ENCODE measurements at places on chromosomes 3 and 15.

DNA sequence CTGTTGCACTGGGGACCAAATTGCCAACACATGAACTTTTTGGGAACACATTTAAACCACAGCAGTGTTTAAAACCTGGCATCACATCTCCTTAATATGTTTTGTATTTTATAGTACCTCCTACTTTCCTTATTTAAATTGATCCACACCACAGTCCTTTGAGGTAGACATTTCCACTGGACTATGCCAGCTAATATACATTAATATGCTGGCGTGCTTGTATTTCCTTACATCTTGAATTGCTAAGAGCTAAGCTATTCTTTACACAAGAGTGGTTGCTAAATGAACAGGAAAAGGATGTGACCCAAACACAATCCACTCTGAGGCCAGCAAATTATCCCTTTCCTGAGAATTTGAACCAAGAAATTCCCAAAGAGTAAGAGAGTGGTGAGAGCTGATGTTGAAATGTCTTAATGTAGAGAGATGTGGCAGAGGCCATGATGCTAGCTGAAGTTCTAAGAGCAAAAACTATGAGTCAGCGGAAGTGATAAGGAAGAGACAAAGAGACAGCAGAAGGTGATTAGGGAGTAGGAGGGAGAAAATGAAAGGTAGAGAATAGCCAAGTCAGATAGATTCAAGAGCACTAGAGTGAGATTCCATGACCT lies 131.2 kb downstream of the CD47 start:
- DNase-seq = no peak

GRCh38 chr3:54366839-54367238 lies 244.5 kb downstream of the CACNA2D3 start:
- DNase-seq = no peak

DNA sequence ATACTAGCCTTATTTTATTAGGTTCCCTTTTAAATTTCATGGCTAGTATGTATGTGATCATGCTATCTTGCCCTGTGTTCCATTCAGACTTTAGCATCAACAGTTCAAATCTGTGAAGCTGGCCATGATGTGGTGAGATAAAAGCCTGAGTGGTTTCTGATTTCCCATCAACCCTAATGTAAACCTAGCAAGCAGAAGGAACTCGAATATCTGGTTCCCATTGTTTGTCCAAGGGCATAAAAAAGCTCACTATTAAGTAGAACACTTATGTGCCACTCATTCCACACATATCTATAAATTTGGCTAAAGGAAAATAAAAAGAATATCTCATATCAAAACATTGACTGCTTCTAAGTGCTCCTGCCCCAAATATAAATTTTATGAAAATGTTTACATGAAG lies 311.7 kb downstream of the CADM2 start:
- no peak for DNase-seq

GRCh38 chr15:100934166-100934565 lies 15.0 kb downstream of the LRRK1 start:
- no peak for DNase-seq

DNA sequence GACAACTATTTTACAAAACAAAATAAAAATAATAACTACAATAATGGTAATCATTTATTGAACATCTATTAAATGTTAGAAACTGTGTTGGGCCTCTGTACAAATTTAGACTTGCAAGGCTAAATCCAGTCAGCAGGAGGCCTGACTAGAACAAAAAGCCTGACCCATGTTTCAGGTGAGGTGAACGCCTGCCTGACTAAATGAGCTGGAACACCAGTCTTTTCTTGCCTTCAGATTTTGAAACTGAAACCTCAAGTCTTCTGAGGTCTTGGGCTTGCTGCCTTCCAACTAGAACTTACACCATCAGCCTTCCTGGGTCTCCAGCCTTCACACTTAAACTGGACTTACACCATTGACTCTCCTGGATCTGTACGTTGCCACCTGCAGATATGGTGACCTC lies 706.9 kb downstream of the TBL1XR1 start:
- no peak for DNase-seq

DNA sequence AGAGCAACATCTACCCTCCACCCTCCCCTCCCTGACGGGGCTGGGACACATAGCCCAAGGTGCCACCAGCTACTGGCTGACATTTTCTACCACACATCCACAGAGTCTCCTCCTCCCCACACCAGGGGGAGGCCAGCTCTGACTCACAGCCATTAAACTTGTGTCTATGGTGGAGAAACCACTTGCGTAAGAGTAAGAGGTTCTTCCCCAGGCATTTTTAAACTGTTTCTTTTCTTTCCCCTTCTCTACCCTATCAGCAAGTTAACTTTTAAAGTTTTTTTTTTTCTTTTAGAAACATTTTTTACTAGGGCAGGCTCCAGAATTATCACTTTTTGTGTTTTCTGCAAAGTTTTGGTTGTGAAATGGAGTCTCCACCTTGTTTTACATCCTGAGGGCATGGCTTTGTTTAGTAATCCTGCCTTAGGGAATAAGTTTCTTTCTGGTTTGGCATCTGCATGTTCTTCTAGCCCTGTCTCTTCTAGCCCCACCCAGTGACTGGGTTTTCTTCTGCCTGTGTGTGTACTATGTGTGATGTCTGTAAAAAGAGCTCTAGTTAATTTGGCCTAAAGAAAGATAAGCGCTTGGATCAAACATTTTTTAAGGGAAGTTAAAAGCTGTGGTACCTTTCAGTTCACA lies 148.8 kb upstream of the GADL1 start:
- DNase-seq = no peak

GRCh38 chr3:112405845-112406244 lies 72.9 kb downstream of the CD200 start:
- no peak for DNase-seq

- DNase-seq = no peak
Observed at GRCh38 chr15:41648770-41649169, 11.4 kb upstream of the MGA start.

GRCh38 chr3:12679468-12679867 lies 15.6 kb upstream of the RAF1 start:
- no peak for DNase-seq

DNA sequence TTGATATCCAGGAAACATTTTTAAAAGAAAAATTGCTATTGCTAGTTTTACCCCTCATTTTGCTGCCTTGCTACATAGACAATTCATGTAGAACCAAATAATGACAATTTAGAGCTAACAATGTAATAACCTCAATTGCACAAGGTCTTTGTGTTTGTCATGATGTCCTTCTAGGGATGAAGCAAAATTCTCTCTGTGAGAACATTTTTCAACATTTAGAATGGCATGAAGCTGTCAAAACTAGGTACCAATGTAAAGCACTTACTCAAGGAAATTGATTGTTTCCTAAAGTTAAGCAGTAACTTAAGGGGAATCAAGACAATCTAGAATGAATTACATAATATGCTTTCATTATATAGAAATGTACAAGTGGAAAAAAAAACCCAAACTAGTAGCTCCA lies 7.9 kb upstream of the FGF7 start:
- DNase-seq = no peak

GRCh38 chr3:183050706-183051105 lies 48.6 kb downstream of the MCCC1 start:
- DNase-seq = no peak

GRCh38 chr15:47872869-47873432 lies 155.6 kb downstream of the SEMA6D start:
- DNase-seq = no peak

DNA sequence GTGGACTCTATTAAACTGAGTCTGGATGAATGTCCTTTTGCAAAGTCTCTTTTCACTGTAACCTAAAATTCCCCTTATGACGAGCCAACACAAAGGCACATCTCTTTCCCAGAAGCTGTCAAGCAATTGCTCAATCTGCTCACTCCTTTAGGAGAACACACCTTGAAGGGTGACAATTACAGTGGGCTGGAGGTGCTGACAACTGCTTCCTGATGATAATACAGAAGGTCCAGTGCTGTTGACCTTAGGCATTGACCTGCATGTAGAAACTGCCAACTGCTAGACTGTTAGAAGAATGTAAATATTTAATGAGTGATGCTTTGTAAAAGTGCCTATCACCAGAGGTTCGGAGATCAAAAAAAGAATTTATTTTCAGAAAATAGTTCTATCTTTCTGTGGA lies 757.7 kb downstream of the GRM7 start:
- DNase-seq = no peak

DNA sequence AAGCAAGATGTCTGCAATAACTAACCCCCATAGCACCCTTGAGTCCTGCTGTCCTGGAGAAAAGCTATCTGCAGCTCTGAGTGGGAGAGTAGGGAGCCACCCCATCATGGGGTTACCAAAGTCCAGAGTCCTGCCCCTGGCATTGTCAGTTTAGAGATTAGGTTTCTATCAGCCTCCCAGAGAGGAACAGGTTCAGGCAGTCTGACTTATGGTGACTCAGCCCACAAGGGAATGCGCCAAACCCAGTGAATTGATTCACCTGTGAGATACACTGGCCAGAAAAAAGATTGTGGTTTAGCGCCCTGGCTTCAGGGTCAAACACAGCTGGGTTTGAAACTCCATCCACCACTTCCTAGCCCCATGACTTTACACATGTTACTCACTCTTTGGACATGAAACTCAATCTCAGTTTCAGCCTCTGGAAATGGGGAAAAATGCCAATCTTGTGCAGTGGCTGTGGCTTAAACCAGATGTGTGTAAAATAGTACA lies 263.6 kb upstream of the HES1 start:
- no peak for DNase-seq

DNA sequence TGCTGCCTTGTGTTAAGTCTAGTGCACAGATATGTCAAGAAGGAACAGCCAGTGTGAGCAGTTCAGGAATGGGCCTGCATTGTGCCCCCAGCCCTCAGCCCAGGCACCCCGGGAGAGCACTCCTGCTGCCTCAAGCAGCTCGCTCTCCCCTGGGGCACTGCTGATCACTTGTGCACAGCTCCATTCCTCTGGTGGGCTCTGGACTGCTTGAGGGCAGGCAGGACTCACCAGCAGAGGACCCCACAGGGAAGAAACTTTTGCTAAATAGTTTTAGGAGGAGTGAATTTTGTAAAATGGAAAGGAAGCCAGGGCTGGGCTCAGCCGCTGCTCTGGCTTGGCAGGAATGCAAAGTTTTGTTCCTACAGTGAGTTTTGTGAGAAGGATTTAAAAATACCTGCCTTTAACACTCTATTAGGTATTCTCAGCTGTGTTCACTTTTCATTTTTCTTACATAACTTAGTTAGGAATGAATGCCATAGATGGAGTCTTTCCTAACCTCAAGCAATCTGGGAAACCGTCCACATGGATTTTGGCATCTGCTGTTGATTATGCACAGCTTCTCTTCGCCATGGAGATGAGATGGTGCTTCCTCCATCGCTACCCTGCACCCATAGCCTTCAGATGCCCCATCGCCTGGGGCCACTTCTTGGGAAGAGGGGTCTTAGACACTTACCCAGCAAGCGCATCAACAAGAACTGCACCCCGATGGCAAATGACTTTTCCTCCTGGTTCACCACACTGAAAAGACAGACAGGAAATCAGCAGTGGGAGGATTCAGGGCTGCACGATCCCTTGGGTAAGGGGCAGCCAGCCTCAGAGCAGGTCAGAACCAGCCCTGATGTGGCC lies 42.3 kb upstream of the RAB6B start:
- no peak for DNase-seq

DNA sequence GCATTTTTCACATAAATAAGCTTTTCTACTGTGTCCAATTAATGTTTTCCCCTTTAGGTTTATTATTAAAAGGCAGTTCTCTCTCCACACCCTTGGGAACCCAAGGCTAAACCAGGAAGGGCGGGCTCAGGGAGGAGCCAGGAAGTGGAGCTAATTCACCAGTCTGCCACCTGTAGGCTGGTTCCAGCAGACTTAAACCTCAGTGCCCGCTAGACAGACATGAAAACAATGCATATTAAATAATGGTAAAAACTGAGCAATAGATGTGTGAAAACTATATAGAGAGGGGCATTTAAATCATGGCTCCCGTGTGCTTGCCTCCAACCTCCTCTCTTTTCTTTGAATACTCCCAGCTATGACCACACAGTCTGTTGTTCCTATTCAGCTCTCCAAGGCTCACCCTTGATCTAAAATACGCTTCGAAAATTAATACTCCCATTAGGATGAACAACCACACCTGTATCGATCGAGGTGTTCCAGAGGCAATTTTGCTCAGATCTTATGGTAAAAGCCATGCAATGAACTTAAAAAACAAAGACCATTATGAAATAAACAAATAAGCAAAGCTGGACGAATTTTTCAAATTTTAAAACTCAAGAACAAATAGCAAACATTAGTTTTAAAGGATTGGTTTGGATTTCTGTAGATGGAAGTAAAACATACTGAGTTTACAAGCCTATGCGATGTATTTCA lies 253.3 kb downstream of the TJP1 start:
- no peak for DNase-seq

- DNase-seq = no peak
Observed at GRCh38 chr15:99973351-99973750, 240.1 kb upstream of the LYSMD4 start.

- no peak for DNase-seq
Observed at GRCh38 chr15:57752840-57753239, 46.3 kb downstream of the POLR2M start.

GRCh38 chr3:169280646-169281045 lies 382.9 kb downstream of the MECOM start:
- no peak for DNase-seq

- no peak for DNase-seq
Observed at GRCh38 chr3:60448696-60449095, 802.6 kb downstream of the FHIT start.

GRCh38 chr15:34223904-34224596 lies 766 bp upstream of the EMC4 start:
- DNase-seq = no peak

DNA sequence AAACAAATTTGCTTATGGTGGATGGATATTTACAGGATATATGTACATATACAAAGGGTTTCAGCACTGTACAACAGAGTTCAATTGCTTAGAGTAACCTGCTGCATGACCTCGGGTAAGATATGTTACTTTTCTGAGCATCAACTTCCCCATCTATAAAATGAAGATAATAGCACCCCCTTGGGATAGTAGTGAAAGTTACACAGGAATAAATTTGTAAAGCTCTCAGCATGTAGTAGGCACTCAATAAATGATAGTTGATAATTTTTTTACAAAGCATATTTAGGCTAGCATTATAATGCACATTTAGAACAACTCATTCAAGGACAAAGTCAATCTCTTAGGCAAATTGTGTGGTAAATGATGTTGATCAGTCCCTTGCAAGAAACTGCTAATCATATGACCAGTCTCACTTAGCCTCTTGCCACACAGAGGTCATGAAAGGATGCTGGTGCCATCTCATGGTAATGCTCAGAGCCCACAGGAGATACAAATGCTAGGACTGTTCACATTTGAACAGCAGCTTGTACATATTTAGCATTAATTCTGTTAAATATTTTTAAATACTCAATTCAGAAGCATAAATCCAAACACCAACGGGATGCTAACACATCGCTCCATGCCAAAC lies 123.9 kb downstream of the MAGI1 start:
- no peak for DNase-seq

DNA sequence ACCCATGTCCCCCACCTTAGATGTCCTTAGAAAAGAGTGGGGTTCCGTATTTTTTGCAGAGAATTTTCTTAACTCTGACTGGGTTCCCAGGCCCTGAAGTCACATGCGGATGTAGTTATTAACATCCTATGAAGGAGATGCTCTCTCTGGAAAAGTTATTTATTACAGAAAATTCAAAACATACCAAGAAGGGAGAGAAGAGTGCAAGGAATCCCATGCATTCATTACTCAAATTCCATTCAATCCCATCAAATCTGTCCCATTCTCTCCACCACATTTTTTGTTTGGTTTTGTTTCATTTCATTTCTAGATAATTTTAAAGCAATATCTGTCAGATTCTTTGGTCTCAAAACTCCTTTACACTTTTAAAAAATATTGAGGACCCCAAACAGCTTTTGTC lies 34.3 kb upstream of the ANKRD34C start:
- DNase-seq = no peak
